ENCODE measurements at places on chromosomes 4 and X.

GRCh38 chrX:19824603-19825002 is 62.8 kb downstream of the SH3KBP1 start:
- DNase-seq = no peak

DNA sequence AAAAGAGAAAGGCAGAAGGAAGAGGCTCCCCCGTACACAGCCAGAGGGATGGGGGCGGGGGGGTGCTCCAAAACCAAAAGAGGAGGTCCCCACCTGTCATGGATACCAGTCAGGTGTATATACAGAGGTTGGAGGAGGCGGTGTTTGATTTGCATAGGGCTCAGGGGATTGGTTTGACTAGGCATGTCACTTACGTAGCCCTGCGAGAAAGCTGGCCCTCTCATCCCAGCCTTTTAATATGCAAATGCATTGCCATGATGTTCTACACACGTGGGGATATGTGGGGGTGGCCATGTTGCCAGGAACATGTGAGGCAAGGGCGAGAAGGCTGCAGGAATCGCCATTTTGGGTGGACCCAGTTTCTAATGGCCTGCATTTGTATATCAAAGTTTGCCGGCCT is 38.6 kb downstream of the TMEM150C start:
- DNase-seq = no peak

GRCh38 chr4:2036327-2036726 is 22.8 kb upstream of the NAT8L start:
- no peak for DNase-seq

- DNase-seq = no peak
Measured at GRCh38 chr4:236028-236427, 69.2 kb downstream of the ZNF732 start.

DNA sequence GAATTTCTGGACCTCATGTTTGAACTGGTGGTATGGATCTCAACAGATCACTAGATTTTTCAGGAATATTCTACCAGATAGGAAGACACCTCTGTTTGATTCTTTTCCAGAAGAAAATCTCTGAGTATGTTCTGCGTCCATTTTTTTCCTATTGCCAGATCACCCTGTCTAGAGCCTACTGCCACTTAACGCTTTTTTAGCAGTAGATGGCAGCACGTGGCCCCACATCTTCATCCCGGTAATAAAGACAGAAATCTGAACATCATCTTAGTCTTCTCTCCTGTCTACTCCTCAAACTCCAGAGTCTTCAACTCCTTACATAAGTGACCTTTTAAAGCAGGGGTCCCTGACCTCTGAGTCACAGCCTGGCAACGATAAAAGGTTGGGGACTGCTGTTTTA is 184.7 kb downstream of the TMA16 start:
- no peak for DNase-seq

- no peak for DNase-seq
Measured at GRCh38 chrX:41029332-41029731, 55.9 kb upstream of the USP9X start.

DNA sequence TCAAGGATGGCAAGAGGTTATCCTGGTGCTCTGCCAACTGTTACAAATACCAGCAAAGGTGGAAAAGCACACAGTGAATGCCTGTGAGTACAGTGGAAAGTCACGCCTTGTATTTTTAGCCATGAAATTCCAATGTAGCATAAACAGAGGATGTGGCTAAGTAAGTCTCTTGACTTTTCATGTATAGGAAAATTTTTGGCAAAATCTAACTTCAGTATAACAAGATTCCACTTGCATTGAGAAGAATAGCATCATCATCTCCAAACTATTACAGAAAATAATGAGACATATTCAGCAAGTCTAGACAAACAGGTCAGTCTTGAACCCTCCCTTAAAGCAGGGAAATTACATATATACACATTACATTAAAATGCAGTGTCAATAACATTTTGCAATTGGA is 7.9 kb downstream of the SLC10A6 start:
- no peak for DNase-seq

- DNase-seq = no peak
Measured at GRCh38 chr4:163613383-163613782, 118.9 kb downstream of the TMA16 start.

DNA sequence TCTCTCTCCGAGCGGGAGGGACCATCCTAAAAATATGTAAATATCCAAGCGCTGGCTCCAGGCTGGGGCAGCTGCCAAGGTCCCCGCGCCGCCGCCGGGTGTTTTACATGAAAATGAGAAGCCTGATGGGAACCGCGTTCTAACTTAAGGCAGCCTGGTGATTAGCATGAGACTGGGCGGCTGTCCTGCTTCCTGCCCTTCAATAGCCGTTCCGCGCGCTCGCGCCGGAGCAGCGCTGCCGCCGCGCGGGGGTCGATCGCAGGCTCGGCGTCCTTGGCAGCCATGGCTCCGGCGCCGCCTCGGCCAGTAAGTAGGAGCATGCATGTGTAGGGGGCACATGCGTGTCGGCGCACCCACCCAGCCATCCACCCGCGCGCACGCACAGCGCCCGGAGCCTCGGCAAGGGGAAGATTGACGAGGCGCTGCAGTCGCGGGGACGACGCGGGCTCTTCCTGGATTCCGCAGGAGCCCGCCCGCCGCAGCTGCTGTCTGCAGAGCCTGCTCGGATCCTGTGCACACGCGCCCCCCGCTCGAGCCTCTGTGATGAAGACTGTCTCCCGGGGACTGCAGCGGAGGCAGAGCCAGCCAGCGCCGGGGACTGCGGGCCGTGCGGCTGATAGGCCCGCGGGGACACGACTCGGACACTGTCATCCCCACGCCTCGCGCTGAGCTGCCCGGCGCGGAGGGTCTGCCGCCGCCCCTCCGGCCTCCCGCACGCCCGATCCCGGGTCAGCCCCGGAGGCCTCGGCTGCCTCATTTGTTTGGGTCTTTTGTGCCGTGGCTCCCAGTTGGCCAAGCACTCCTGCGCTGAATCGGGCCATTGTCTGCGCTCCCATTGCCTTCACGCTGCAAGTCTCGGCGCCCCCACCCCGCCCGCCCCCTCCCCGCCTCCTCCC is 734 bp downstream of the STOX2 start:
- DNase-seq = peak; percentile 50

DNA sequence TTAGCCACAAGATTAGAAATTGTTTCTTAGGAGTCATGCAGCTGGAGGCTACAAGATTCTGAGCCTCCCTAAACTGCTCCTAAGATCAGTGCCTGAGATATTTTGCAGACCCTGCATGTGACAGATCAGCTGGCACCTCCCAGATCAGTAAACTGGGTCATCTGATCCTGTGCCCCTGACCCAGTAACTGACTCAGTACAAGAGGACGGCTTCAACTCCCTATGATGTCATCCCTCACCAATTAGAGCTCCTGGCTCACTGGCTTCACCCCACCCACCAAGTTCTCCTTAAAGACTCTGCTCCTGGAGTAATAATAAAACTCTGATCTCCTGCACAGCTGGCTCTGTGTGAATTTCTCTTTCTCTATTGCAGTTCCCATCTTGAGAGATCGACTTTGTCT is 45.4 kb upstream of the PNPLA4 start:
- no peak for DNase-seq

DNA sequence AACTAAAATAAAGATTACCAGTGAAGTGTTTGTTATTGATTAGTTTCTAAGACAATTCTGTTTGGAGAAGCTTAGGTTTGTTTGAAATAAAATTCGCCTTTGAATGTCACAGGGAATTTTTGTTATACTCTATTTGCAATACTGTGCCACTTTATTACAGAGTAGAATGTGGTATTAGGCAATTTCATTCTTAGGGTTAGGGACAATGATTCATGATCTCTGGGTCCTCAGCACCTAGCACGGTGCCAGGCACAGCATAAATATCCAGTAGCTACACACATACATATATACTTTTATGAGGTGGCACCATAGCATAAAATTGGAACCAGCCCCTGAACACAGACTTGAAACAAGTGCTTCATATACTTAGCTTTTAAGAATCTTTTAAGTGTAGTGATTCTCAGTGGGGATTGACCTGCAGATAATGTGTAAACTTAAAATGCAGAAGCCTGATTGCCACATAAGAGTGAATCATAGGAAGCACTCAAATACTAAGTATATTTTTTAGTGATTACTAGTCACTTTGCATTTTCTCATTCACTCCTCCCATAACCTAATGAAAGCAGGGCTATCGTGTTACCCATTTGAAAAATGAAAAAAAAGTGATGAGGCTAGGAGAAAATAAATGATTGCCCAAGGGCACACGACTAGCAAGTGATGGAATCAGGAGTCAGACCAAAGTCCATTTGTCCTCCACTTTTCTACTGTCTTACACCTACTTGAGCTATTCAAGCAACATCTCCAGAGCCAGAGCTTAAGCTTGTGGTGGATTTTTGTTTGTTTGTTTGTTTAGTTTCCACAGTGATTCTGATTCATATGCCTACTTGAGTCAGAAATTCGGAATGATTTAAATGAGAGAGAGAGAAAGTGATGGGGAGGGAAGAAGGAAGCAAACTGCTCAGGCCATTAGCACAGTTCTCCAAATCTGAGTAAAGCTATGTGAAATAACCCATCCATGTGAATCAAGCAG is 366.0 kb upstream of the FGF13 start:
- no peak for DNase-seq

- no peak for DNase-seq
Measured at GRCh38 chr4:147693218-147693617, 9.3 kb upstream of the PRMT9 start.

DNA sequence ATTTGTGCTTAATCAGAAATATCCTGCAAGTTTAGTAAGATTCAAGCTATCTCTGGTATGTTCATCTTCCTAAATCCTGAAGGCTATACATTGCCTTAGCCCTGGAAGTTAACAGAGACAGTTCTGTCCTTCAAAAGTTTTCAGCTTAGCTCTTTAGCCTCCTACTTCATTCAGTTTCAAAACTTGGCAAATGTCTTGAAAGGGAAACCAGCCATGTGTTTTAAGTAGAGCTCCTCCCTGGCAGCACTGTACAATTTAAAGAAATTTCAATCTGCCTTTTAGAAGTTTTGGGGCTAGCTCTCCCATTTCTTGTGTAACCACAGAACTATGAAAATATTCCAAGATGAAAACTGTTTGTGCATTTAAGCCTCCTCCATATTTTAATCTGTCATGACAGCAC is 47.0 kb downstream of the FANCB start:
- no peak for DNase-seq

DNA sequence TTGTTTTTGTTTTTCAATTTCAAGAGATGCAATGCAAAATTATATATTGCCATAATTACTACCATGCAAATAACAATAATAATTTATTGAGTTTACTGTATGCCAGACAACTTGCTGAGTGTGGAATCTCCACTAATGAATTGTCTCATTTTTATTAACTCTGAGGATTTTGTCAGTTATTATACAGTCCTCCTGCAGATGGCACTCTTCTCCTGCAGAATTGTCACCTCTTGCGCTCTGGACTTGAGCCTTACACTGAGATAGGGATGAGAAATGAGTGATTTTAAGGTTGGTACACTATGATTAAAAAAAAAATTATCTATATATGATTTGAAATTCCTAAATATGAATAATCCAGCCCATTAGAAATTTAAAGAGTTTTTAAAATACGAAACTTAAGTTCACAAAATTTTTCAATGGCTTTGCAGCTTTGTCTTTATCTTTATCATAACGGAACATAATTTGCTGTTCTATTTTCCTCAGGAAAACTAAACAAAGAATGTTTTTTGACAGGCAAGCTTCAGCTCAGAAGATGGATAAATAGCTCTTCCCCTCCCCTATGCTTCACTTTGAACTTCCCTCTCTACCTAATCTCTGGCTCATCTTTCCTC is 12.7 kb upstream of the PAQR3 start:
- peak; percentile 17 for DNase-seq

DNA sequence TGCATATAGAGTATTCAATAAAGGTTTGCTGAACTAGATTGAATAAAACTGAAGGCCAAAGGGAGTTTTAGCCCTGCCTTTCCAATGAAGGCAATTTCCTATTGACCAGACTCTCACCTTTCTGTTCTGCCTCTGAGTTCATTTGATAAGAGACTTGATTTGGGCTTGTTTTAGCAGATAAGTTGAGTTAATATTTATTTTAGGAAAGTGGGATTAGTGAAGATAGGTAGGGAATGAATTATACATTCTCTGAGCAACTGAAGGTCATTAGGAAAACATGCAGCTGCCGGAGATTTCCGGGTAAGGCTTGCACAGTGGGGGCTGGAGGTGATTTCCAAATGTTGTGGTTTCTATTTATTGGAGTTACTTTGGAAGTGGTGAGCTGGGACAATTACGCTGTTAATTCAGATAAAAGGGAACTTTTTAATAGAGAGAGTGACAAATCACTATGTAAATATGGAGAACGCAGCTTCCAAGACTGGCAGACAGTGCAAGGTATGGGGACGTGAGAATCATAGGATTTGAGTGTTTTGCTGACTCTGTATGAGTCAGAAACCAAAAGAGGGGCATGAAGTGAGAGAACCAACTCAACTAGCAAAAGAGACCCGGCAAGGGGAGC is 553.6 kb upstream of the BOD1L1 start:
- no peak for DNase-seq

DNA sequence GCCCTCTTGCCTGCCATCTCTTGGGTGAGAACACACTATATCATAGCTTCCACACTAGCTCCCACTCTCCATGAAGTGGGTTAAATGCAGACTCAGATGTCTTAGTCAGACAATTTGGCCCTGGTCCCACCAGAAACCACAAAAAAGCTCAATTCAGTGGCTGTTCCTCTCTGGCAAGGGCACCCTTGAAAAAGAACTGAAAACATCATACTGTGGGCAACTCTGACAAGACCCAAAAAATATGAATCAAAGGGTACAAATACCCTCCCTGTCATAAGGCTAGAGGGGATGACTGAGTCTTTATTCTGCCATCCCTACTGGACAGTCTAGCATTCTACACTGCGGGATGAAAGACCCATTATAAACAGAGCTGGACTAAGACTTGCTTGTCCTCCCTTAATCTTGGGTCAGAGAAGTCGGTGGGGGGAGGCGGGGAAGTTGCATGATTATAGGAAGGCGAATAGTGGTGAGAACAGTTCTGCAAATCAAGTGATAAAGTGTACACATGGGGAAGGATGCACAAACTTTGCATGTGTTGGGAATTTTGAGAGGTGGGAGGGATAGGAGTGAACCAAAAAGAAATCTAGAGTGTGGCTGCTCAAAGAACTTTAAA is 172.1 kb downstream of the OPHN1 start:
- no peak for DNase-seq

- no peak for DNase-seq
Measured at GRCh38 chr4:136562834-136563233, 969.5 kb downstream of the PCDH18 start.

GRCh38 chrX:141642979-141643378 is 53.5 kb downstream of the SPANXA2 start:
- DNase-seq = no peak

DNA sequence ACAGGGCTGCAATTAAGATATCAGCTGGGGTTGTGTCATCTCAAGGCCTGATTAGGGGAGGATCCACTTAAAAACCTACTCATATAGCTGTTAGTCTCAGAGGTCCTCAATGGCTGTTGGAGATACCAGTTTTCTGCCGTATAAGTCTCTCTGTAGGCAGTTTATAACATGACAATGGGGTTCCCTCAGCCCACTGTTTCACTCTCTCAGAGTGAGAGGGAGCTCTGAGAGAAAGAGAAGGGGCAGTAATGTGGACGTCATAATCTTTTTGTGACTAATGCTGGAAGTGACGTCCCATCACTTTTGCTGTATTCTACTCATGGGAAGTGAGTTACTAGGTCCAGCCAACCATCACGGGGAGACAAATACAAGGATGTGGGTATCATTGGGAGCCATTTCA is 70.3 kb downstream of the STIM2 start:
- DNase-seq = no peak

- no peak for DNase-seq
Measured at GRCh38 chr4:112939901-112940300, 109.6 kb upstream of the ANK2 start.

- no peak for DNase-seq
Measured at GRCh38 chr4:53321151-53321983, 44.5 kb downstream of the SCFD2 start.

GRCh38 chr4:158999166-158999682 is 103.7 kb upstream of the RAPGEF2 start:
- no peak for DNase-seq

GRCh38 chrX:1316527-1316926 is 20.1 kb upstream of the IL3RA start:
- DNase-seq = no peak
